Stromal cell of bone marrow (primary cell): ENCODE measurements at places on chromosomes 2 and 18.
A peak's percentile ranks its signal among the peaks of the same experiment; 100 is the strongest.

DNA sequence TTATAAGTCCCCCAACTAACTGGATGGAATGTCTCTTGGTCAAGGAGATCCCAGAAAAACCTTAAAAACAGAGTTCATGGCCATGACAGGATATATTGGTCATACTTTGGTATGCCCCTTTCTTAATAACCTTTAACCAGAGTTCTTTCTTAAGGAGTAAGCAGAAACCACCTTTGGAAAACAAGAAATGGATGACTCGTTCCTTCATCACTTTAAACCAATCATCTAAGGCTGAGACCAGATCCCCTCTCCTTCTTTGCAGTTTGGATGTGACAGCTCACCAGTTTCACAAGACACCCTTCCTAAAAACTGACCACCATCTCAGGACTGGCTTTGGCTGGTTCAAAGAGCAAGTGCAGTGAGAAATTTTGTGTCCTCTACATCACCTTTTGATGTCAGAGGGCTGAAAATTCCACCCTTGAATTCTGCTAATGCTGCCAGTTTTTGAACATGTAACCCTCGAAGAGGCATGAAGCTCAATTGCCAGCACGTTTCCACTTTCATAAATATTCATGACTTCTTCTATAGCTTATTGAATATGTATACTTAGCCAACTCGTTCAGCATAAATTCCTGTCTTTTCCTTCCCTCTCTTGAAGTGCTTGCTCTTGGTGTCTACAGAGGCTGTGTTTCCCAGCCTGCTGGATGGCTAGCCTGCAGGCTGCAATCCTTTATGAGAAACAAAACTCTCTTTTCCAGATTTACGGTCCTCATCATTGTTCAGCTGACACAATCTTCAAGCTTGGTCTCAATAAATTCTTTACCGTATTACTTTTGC lies 1323.5 kb upstream of the TMEFF2 start:
- peak; percentile 74 for DNase-seq

DNA sequence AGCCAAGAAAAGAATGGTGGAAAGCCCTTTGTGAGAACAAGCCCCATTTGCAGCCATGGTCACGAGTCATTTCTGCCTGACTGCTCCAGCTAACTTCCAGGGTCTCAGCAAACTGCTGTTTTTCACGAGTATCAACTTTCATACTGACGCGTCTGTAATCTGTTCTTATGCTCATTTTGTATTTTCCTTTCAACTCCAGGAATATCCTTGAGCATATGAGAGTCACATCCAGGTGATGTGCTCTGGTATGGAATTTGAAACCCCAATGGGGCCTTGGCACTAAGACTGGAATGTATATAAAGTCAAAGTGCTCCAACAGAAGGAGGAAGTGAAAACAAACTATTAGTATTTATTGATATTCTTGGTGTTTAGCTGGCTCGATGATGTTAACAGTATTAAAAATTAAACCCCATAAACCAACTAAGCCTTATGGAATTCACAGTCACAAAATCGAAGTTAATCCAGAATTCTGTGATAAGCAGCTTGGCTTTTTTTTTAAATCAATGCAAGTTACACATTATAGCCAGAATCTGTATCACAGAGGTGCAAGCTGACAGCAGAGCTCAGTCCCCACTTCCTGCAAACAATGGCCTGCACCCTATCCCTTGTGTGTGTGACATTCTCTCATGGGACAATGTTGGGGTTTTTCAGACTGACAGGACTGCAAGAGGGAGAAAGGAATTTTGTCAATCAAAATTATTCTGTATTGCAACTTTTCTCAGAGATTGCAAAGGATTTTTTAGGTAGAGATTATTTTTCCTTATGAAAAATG lies 26.1 kb downstream of the SLC14A1 start:
- DNase-seq = no peak

GRCh38 chr2:6887751-6888192 lies 10.2 kb downstream of the RSAD2 start:
- DNase-seq = no peak

GRCh38 chr2:58110765-58111164 lies 64.2 kb downstream of the VRK2 start:
- DNase-seq = no peak

GRCh38 chr2:161321944-161322648 lies 13.9 kb downstream of the PSMD14 start:
- no peak for DNase-seq

- peak; percentile 6 for DNase-seq
Measured at GRCh38 chr18:39772155-39772919, 2182.7 kb upstream of the PIK3C3 start.

DNA sequence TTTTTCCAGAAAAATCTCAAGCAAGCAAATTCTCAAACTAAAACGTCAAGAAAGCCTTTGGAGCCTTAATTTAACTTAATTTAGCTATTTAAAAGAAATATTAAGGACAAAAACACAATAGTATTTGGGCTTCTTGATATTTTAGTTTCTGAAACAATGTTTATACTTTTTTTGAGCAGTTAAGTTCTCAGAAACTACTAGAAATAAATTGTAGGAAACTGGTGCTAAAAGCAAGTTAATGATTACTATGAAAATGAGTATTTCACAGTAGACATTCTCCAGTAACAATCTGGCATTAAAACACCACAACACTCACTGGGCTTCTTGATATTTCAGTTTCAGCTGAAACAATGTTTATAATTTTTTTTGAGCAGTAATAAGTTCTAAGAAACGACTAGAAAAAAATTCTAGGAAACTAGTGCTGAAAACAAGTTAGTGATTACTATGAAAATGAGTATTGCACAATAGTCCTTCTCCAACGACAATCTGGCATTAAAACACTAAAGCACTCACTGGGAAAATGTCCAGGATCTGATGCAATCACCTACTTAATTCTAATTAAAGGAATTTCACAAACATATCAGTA lies 45.1 kb downstream of the TRAK2 start:
- peak; percentile 77 for DNase-seq

GRCh38 chr18:36638224-36638623 lies 190.6 kb downstream of the TPGS2 start:
- DNase-seq = no peak

DNA sequence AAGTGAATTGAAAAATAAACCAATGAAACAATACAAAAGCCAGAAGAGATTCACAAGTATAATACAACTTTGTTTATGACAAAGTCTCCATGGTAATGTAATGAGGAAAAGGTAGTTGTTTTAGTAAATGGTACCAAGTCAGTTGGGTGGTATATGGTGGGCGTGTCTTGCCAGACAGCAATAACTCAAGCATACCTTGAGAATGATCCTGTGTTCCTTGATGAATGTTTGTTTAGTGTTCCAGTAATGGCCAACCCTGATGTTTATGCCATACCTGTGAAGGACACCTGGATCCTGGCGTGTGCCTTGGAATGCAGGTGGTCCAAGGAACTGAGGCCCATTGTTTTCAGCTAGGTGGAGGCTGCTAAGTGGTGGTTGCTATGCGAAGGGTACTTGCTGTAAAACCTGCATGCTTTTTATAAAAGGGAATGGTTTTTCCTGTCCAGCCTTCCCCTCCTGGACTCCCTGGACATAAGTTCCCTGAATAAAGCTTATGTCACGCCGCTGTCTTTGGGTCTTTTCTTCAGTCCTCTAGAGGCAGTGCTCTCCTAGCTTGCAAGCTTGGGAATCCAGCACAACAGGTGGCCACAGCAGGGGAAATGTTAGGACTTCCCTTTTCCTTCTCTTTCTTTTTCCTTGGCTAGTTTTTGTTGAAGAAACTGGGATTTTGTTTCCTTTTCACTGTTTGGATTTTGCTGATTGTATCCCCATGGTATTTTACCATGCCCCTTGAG lies 54.7 kb downstream of the MTA3 start:
- no peak for DNase-seq

DNA sequence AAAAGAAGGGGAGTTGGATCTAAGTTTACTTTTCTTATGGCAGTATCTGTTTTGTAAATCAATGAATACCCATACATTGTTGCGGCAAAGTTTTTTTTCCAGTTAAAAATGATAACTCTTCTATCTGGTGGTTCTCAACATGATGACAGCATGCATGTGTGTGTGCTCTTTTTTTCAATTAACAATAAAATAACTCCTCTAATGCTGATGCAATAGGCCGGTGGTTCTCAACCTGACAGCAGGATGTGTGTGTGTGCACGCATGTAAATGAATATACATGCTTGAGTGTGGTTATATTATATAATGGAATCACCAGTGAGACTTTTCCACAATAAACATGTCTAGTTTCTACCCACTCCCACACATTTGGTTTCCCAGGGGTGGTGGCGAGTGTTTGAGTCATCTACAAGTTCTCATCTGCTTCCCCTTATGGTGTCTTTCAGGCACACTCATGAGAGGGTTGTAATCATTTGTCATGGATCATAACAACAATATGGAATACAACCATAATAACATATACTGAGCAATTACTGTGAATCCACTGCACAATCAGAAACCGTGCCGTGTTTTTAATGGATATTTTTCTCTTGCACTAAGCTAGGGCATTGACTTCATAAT lies 31.2 kb downstream of the PARD3B start:
- no peak for DNase-seq

GRCh38 chr2:121287956-121288355 lies 3.0 kb upstream of the TFCP2L1 start:
- no peak for DNase-seq

- DNase-seq = no peak
Measured at GRCh38 chr2:207254591-207255464, 89.1 kb upstream of the KLF7 start.

- DNase-seq = peak; percentile 33
Measured at GRCh38 chr18:6055711-6056110, 160.4 kb upstream of the TMEM200C start.

- DNase-seq = no peak
Measured at GRCh38 chr2:46025676-46026075, 271.5 kb upstream of the EPAS1 start.

- DNase-seq = no peak
Measured at GRCh38 chr2:4101936-4102335, 398.6 kb downstream of the DCDC2C start.

DNA sequence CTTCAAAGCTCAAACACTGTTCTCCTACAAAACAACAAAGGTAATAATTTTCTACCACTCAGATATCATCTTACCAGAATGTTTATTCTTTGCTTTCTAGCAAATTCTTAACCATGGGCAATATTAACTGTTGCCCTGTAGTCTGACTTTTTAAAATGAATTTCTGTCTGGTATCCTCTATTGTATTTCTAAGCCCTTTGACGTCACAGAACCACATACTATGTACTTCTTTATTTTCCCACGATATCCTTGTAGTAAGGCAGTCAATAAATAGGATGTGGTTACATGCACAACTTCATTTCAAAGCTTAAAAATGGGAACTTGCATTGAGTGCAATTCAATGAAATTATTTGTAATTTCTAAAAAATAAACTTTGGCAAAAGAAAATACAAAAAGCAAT lies 58.7 kb downstream of the THADA start:
- DNase-seq = no peak

- DNase-seq = peak; percentile 88
Measured at GRCh38 chr18:48446582-48447225, 37.5 kb upstream of the ZBTB7C start.

DNA sequence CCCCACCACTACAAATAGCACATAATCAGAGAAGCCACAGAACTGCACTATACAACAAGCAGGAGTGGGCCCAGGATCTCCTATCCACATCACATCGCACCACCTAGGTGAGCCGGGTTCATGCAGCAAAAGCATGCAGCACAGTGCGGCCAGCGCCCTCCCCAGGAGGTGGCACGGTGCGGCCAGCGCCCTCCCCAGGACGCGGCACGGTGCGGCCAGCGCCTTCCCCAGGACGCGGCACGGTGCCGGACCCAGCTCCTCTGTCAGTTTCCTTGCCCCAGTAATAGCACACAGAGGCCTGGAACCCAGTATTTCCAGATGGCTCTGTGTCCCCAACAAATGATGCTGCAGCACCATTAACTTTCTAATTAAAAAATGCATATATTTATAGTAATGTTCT lies 114.1 kb downstream of the EIPR1 start:
- no peak for DNase-seq

- DNase-seq = no peak
Measured at GRCh38 chr2:88671786-88672427, 19.6 kb upstream of the RPIA start.

DNA sequence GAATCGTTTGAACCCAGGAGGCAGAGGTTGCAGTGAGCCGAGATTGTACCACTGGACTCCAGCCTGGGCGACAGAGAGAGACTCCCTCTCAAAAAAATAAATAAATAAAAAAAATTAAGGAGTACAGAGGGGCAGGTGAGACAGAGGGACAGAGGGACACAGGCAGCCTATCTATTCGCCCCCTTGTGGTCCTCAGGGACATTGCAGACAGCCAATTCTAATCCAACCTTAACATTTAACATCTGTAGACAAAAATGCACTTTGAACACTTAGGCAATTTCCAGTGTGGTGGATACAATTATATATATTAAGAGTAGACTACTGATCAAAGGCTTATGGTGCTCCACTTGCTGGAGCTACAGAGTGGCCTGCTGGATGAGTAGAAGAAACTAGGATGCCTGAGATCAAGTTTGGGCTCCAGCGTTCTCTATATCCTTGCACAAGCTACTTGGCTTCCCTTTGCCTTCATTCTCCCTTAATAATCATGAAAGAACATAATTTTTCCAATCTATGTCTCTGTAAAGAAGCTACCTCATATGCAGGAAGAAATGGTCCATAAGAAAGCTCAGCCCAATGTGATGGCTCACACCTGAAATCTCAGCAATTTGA lies 8.2 kb upstream of the SMARCAL1 start:
- no peak for DNase-seq

- DNase-seq = peak; percentile 51
Measured at GRCh38 chr2:80499095-80499494, 194.5 kb upstream of the LRRTM1 start.

- DNase-seq = no peak
Measured at GRCh38 chr2:85579266-85579935, 2.0 kb downstream of the VAMP8 start.

DNA sequence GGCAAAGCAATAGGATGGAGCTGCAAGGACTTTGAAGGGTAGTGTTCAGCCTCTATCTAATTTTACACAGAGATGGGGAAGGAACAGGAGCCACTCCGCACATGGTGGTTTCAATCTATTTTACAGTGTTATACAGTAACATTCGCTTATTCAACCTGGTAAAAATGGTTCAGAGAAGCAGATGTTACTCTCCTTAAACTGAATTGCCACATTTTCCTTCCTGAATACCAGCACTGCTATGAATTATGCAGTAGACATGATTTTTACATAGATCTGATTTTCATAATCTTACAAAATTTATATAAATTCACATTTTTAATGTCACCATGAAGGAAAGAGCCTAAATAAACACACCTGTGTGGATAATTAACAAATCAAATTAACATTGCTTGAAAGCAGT lies 85.0 kb downstream of the ITGA4 start:
- no peak for DNase-seq

GRCh38 chr2:29811378-29811777 lies 110.0 kb downstream of the ALK start:
- DNase-seq = no peak

DNA sequence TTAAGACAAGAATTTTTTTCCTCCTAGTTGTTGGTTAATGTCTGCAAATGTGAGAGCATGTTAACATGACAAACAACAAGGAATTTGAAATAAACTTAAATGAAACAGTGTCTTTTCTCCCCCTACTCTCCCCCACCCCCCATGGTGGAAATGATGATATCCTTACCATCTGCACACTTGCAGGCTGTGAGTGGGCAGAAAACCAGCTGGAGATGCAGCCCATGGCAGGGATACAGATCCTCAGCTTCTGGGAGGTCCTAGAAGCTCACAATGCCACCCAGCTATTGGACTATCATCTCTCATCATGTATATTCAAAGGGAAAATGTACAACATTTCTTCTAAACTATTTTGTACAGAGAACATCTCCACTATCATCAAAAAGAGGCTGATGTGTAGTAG lies 196.8 kb downstream of the SLC8A1 start:
- DNase-seq = no peak
